ENCODE measurements at places on chromosomes 4 and X. TPM values are rescaled to one million over a fixed set of nuclear protein-coding genes. Genes with fewer than 3 reads are reported as not detected.

DNA sequence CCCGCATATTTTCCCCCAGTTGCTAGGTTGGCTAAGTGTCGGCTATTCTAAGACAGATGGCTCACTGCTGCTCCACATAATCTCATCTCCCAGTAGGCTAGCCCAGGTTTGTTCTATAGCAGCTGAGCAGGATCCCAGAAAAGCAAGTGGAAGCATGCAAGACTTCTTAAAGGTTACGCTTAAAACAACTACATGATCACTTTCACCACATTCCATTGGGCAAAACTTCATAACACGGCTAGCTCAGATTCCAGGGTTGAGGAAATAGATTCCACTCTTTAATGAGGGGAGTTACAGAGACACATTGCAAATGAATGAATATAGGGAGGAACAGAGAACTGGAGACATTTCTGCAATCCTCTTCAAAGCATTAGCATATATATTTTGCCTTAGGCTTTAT, 12.9 kb upstream of the RAB33B start:
- no peak for DNase-seq

- DNase-seq = no peak
Observed at GRCh38 chr4:77877771-77878565, 15.3 kb downstream of the MRPL1 start.

- no peak for DNase-seq
Observed at GRCh38 chrX:112687189-112687691, 7.5 kb upstream of the LHFPL1 start.

GRCh38 chr4:7291372-7292114, 99.2 kb downstream of the SORCS2 start:
- DNase-seq = peak; percentile 80

DNA sequence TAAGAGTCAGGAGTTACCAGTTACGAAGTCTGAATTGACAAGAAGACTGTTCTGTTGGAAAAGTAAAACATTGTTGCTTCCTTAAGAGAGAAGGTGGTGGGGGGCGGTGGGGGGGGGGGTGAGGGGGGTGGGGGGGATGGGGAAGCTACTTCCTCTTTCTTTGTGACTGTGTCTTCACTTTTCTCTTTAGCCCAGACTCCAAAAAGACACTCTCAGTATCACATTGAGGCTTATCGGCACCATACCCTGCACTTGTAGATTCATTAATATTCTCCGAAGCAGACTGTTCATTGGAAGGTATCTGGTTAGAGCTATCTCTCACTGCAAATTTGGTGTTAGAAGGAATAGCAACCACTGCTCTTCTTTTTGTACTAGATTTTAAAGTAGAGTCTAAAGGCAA, 94.5 kb upstream of the IL13RA1 start:
- no peak for DNase-seq

- DNase-seq = no peak
Observed at GRCh38 chr4:2570551-2571222, 34.2 kb downstream of the FAM193A start.

DNA sequence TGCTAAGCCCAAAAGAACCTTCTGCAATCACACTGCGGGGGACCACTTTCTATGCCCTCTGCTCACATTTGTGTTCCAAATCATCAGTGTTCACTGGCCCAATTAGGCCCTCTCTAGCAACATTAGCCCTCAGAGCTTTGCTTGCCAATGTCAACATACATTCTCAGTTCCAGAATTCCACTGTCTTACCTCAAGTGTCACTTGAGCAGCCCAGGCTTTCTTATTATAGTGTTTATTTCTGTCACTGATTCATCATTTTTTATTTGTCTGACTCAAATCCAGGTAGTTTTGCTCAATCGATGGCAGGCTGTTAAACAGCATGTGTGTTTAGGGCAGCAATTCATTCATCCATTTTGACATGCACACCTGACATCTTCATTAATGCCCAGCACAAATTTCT, 291.2 kb downstream of the TEX13A start:
- no peak for DNase-seq

The GAGE13 gene
- not detected for total RNA-seq
